ENCODE measurements at places on chromosomes 6 and 20.

DNA sequence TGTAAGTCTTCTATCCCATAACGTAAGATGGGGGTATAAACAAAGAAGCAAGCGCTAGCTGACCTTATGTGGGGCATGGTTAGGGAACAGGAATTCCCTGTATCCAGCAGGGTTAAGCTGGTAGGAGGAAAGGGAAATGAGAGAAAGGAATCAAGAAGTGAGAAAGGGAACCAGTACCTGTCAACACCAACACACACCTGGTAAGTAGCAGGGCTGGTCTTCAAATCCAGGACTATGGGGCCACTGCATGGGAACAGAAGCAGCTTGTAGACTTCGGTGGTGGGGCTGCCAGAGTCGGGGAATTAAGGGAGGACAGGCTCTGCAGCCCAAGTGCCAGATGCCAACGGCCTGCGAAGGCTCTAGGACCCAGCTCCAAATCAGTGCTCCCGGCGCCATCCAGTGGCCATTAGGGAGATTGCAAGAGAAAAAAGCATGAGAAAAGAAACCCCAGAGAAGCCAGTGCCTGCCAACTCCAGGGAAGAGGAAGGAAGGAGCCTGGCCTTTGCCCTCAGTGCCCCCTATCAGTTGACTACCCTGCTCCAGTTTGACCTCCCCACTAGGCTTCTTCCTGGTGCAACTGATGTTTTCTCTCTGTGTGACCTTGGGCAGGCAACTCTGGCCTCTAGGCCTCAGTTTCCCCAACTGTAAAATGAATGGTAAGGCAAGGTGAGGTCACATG is 15.8 kb upstream of the RBPJL start:
- no peak overlapping the region for H3K4me3 ChIP-seq
- peak; percentile 74 for DNase-seq
- no peaks in the 10 kb centered on the region for H3K36me3 ChIP-seq
- H3K27me3 ChIP-seq = peaks cover 60% of the 10 kb centered on the region
- H3K27ac ChIP-seq = no peak overlapping the region

GRCh38 chr6:105204768-105205167 is 25.0 kb upstream of the POPDC3 start:
- H3K36me3 ChIP-seq = no peaks in the 10 kb centered on the region
- H3K27ac ChIP-seq = no peak overlapping the region
- peaks cover 21% of the 10 kb centered on the region for H3K27me3 ChIP-seq
- no peak for DNase-seq
- no peaks in the 10 kb centered on the region for H3K4me1 ChIP-seq

DNA sequence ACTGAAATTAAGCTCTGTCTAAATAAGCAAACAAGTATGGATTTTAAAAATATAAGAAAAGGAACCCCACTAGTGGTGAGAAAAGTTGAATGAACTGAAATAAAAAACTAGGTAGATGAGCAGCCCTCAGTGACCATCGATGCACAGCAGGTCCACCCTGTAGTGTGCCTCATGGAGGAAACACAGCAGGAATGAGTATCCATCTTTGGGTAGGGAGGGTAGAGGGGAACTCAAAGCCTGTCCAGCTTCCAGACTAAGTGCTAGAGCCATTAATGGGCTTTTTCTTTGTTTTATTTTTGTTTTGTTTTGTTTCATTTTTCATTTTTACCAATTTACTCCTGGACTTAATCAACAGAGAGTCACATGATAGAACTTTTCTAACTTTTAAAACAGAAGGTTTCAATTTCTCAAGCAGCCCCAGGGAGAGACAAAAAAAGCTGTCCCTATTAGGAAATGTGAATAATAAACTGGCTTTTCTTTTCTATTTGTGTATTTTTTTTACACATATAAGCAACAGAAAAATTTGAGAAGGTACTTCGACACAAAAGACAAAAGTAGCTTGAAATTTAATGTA is 700.6 kb downstream of the HACE1 start:
- no peaks in the 10 kb centered on the region for H3K27me3 ChIP-seq
- no peaks in the 10 kb centered on the region for H3K36me3 ChIP-seq
- no peak overlapping the region for H3K27ac ChIP-seq
- no peak for DNase-seq
- H3K4me1 ChIP-seq = no peaks in the 10 kb centered on the region

GRCh38 chr20:63270606-63271325 is 1.8 kb upstream of the ARFGAP1 start:
- H3K4me3 ChIP-seq = no peak overlapping the region
- DNase-seq = no peak
- peaks cover 18% of the 10 kb centered on the region for H3K36me3 ChIP-seq
- H3K27ac ChIP-seq = no peak overlapping the region
- H3K4me1 ChIP-seq = peaks cover 27% of the 10 kb centered on the region

- H3K27ac ChIP-seq = no peak overlapping the region
- H3K4me1 ChIP-seq = no peaks in the 10 kb centered on the region
- H3K4me3 ChIP-seq = no peak overlapping the region
- H3K36me3 ChIP-seq = no peaks in the 10 kb centered on the region
These were observed 132.4 kb downstream of the CFAP61 start for GRCh38 chr20:20184706-20185105.

- H3K36me3 ChIP-seq = no peaks in the 10 kb centered on the region
- no peaks in the 10 kb centered on the region for H3K4me1 ChIP-seq
- H3K4me3 ChIP-seq = no peak overlapping the region
- H3K27ac ChIP-seq = no peak overlapping the region
- no peak for DNase-seq
- peaks cover 43% of the 10 kb centered on the region for H3K27me3 ChIP-seq
These were observed 407.6 kb downstream of the PREX1 start for GRCh38 chr20:48420176-48420575.

GRCh38 chr6:45556828-45557227 is 179.1 kb upstream of the SUPT3H start:
- peaks cover 57% of the 10 kb centered on the region for H3K4me1 ChIP-seq
- no peak for DNase-seq
- no peak overlapping the region for H3K27ac ChIP-seq
- H3K4me3 ChIP-seq = no peak overlapping the region
- peaks cover 8% of the 10 kb centered on the region for H3K36me3 ChIP-seq
- no peaks in the 10 kb centered on the region for H3K27me3 ChIP-seq

DNA sequence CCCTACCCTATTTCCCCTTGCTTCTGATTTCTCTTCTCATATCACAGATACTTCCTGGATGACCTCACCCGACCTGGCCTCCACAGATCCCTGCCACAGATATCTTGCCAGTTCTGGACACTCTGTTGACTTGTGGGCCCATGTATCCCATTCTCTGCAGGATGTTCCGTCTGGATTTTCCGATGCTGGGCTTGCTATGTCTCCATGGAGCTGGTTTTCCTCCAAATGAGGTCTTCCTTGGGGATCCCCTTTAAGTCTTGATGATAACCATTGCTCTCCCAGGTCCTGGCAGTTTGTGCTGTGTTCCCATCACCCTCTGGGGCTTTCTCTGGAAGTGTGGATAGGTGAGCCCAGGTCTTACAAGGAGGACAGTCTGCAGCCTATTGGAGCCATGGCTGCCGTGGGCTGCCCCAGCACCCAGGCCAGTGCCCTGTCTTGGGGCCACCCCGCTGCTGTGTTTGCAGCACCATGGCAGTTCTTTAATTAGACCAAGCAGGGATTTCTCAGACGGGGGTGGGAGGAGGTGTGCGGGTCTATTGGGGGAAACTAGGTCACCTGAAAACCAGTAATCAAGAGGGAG is 23.9 kb downstream of the PPP1R16B start:
- H3K27ac ChIP-seq = peak overlapping the region; percentile 93
- peaks cover 98% of the 10 kb centered on the region for H3K4me1 ChIP-seq
- H3K4me3 ChIP-seq = no peak overlapping the region
- no peaks in the 10 kb centered on the region for H3K27me3 ChIP-seq
- peaks cover 96% of the 10 kb centered on the region for H3K36me3 ChIP-seq

- H3K36me3 ChIP-seq = no peaks in the 10 kb centered on the region
- no peak overlapping the region for H3K4me3 ChIP-seq
- DNase-seq = no peak
- peaks cover 23% of the 10 kb centered on the region for H3K4me1 ChIP-seq
These were observed 48.9 kb downstream of the PRDM1 start for GRCh38 chr6:106134906-106135634.

DNA sequence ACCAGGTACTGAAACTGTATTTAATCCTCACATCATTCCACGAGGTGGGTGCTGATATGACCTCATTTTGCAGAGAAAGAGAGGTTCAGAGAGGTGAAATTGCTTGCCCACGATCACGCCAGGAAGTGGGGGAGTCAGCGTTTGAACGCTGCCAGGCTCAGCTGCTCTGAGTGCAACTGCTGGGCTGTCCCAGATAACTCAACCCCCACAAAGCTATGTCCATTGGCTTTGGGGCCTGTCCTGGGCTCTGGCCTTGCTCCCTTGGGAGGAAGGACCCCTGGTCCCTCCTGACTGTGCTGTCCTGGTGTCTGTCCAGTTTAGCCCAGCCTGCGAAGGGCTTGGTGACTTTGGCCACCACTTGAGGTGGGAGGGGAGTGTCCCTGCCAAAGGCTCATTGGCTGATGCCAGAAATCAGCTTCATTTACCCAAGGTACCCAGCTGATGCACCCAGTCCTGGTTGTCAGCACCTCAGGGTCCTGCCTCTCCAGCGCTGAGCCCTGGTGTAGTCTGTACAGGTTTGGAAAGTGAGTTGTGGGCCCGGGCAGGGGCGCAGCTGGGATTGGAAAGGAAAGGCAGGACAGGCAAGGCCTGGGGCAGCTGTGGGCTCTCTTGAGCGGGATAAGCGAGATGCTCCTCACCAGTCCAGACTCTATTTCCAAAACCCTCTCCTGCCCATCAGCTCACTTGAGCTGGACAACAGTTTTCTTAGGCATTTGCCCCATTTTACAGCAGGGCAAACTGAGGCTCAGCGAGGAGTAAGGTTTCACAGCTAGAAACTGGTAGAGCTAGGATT is 38.5 kb downstream of the SUN5 start:
- DNase-seq = peak; percentile 53
- peaks cover 24% of the 10 kb centered on the region for H3K4me1 ChIP-seq

DNA sequence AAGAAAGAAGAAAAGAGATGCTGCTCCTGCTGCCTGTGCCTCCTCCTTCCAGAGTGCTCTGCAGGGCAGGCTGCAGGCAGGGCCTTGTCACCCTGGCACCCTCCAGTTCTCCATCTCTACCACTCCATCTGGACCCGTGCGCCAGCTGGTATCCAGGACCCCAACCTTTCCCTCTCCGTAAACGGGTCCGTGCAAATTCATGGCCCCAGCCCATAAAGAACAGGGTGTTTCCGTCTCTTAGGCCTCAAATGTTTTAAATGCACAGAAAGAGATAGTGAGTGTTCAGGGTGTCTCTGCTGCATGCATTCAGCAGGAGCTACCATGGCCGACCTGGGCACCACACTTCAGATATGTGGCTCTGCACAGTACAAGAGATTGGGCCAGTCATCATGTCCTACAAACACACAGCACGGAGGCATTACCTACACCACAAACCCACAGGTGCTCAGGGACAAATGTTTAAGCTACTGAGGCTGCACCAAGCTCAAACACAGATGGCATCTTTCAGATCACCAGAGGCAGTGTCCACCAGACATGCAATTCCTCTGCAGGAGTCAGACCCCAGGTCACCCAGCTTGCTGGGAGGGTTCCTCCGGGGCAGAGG is 258.1 kb downstream of the DLL1 start:
- H3K27ac ChIP-seq = no peak overlapping the region
- no peak overlapping the region for H3K4me3 ChIP-seq
- H3K4me1 ChIP-seq = no peaks in the 10 kb centered on the region
- H3K36me3 ChIP-seq = no peaks in the 10 kb centered on the region
- no peaks in the 10 kb centered on the region for H3K27me3 ChIP-seq

GRCh38 chr20:11792568-11792953 is 125.1 kb upstream of the BTBD3 start:
- DNase-seq = no peak
- no peaks in the 10 kb centered on the region for H3K36me3 ChIP-seq
- no peak overlapping the region for H3K27ac ChIP-seq
- no peaks in the 10 kb centered on the region for H3K27me3 ChIP-seq

GRCh38 chr6:56526860-56527544 is 115.7 kb downstream of the DST start:
- no peak for DNase-seq
- H3K4me3 ChIP-seq = no peak overlapping the region
- no peak overlapping the region for H3K27ac ChIP-seq

GRCh38 chr6:111588366-111588765 is 17.3 kb downstream of the TRAF3IP2 start:
- DNase-seq = no peak
- peak overlapping the region; percentile 19 for H3K27ac ChIP-seq
- H3K36me3 ChIP-seq = peaks cover 68% of the 10 kb centered on the region
- peaks cover 49% of the 10 kb centered on the region for H3K4me1 ChIP-seq
- H3K27me3 ChIP-seq = no peaks in the 10 kb centered on the region

DNA sequence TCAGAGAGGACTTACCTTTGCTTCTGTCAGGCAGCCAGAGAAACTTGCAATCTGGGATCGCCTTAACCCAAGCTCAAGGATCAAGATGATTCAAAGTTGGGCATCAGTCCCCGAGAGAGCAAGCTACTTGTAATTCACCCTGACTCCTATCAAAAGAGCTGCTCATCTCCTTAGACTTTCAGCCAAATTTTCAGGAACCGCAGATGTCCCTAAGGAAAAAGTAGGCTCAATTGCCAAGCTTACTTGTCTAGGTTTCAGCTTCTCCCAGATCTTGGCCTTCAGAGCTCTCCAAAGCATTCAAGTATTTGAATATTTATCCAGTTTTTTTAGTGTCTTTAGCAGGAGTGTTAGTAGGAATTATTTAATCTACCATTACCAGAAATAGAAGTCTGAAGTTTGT is 434.1 kb upstream of the MMS22L start:
- no peak overlapping the region for H3K4me3 ChIP-seq
- no peaks in the 10 kb centered on the region for H3K36me3 ChIP-seq
- H3K4me1 ChIP-seq = no peaks in the 10 kb centered on the region
- DNase-seq = no peak

DNA sequence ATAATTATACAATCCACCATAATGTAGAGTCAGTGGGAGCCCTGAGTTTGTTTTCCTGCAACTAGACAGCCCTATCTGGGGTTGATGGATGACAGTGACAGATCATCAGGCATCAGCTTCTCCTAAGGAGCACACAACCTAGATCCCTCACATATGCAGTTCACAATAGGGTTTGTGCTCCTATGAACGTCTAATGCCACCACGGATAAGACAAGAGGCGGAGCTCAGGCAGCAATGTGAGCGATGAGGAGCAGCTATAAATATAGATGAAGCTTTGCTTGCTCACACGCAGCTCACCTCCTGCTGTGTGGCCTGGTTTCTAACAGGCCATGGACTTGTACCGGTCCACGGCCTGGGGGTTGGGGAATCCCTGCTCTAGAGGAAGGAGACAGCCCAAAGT is 25.9 kb downstream of the EDEM2 start:
- no peak for DNase-seq
- H3K36me3 ChIP-seq = peaks cover 92% of the 10 kb centered on the region
- H3K4me1 ChIP-seq = peaks cover 13% of the 10 kb centered on the region
